ENCODE measurements at places on chromosomes 5 and 9. TPM values are rescaled to one million over a fixed set of nuclear protein-coding genes. Genes with fewer than 3 reads are reported as not detected.

The PCDHGA6 gene
- total RNA-seq, result 0.09 TPM

The FOXD4 gene
- not detected for total RNA-seq

The SPINK9 gene
- total RNA-seq, result not detected

The GLRA1 gene
- not detected for total RNA-seq

The WNT8A gene
- not detected for total RNA-seq

The ADAMTSL2 gene
- 1.2 TPM for total RNA-seq

The PCDHGB2 gene
- 0.12 TPM for total RNA-seq

The SOHLH1 gene
- total RNA-seq, result not detected

The BARHL1 gene
- not detected for total RNA-seq

The CSNK1A1 gene
- 148 TPM for total RNA-seq

The UGCG gene
- 12.5 TPM for total RNA-seq

The C8G gene
- total RNA-seq, result 2.5 TPM

The PURA gene
- 7.7 TPM for total RNA-seq

The TMC1 gene
- total RNA-seq, result not detected

The CSF1R gene
- total RNA-seq, result 5.2 TPM

The TOMM5 gene
- total RNA-seq, result 76.4 TPM

The CEMIP2 gene
- total RNA-seq, result 48.8 TPM

The C5orf52 gene
- not detected for total RNA-seq

The ZFP62 gene
- total RNA-seq, result 13.5 TPM

The SSNA1 gene
- 64.0 TPM for total RNA-seq

The FOXD4L4 gene
- not detected for total RNA-seq

The ZFP37 gene
- 1.9 TPM for total RNA-seq

The RASEF gene
- total RNA-seq, result not detected

The PRR7 gene
- total RNA-seq, result 11.4 TPM

The RANBP6 gene
- 21.1 TPM for total RNA-seq

The PCA3 gene
- total RNA-seq, result not detected

The RAB24 gene
- 21.5 TPM for total RNA-seq

The NR2F1-AS1 gene
- total RNA-seq, result not detected

The GZMA gene
- 1.7 TPM for total RNA-seq

The SREK1IP1 gene
- total RNA-seq, result 14.8 TPM

The ZNF366 gene
- total RNA-seq, result not detected

The FBXL7 gene
- total RNA-seq, result not detected

The OCLN gene
- total RNA-seq, result 0.84 TPM

The ALDH1A1 gene
- total RNA-seq, result not detected

The TAS2R1 gene
- not detected for total RNA-seq

The FOXD4L5 gene
- total RNA-seq, result 0.16 TPM

The F2RL1 gene
- total RNA-seq, result 2.0 TPM

The CCDC171 gene
- 4.1 TPM for total RNA-seq

The PPP1R26 gene
- 0.14 TPM for total RNA-seq

The PCDHA3 gene
- not detected for total RNA-seq

The MEGF10 gene
- not detected for total RNA-seq

Data from activated naive CD4-positive, alpha-beta T cell treated with anti-CD3 and anti-CD28 coated beads, Interleukin-2, amount 50 U/mL, for 72 hours (primary cell).